ENCODE measurements at places on chromosomes 11 and 22. TPM values are rescaled to one million over a fixed set of nuclear protein-coding genes. Genes with fewer than 3 reads are reported as not detected.

GRCh38 chr11:46216019-46216764, 61.3 kb upstream of the CREB3L1 start:
- DNase-seq, result peak; percentile 70
- H3K4me1 ChIP-seq, result no peaks in the 10 kb centered on the region
- H3K4me3 ChIP-seq, result peak overlapping the region; percentile 45
- no peak overlapping the region for H3K27ac ChIP-seq
- H3K27me3 ChIP-seq, result no peaks in the 10 kb centered on the region
- no peaks in the 10 kb centered on the region for H3K36me3 ChIP-seq

DNA sequence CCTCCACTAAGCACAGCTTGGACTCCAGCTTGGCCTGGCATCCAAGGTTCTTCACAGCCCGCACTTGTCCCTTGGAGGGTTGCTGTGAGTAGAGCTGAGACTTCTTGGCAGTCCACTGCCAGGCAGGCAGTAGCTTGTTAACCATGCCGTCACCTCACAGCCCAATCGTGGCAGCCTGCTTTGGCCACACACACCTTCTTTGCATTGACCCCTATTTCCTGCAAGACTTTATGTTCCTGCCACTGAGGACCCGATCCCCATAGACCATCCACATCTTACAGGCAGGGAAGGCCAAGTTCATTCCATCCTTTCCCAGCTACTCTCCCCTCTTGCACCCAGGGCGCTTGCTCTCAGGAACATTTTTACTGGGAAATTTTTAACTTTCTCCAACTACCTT, 2.5 kb upstream of the PYGM start:
- H3K27ac ChIP-seq, result no peak overlapping the region
- no peaks in the 10 kb centered on the region for H3K4me1 ChIP-seq
- no peak overlapping the region for H3K4me3 ChIP-seq
- H3K36me3 ChIP-seq, result peaks cover 62% of the 10 kb centered on the region
- DNase-seq, result no peak

DNA sequence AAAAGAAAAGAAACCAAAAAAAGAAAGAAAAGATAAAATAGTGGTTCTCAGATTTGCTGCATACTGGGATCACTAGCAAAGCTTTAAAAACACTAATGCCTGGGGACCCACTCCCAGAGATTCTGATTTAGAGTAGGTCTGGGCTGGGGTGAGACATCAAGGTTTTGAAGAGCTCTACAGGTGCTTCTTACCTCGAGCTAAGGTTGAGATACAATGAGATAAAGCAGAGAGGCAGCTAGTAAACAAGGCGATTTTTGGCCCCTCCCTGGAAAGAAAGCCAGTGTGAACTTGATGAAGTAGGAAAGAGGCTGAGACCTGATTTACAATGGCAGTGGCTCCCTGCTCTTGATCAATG, 327.6 kb upstream of the CCDC90B start:
- no peak for DNase-seq
- no peaks in the 10 kb centered on the region for H3K4me1 ChIP-seq
- no peak overlapping the region for H3K4me3 ChIP-seq
- no peaks in the 10 kb centered on the region for H3K27me3 ChIP-seq

- no peak overlapping the region for H3K27ac ChIP-seq
- DNase-seq, result peak; percentile 69
- H3K36me3 ChIP-seq, result no peaks in the 10 kb centered on the region
- peaks cover 9% of the 10 kb centered on the region for H3K27me3 ChIP-seq
- no peaks in the 10 kb centered on the region for H3K4me1 ChIP-seq
These were observed 6.4 kb downstream of the IL10RA start for GRCh38 chr11:117992620-117993019.

The SCGB1C1 gene
- not detected for polyA plus RNA-seq

The TIMP3 gene
- 1.8 TPM for polyA plus RNA-seq

The RAPSN gene
- polyA plus RNA-seq, result 0.81 TPM
